GM04503 (cell line): ENCODE measurements at places on chromosomes 12 and 14.

- DNase-seq: no peak
Measured at GRCh38 chr14:73780896-73781295, 66.7 kb upstream of the PNMA1 start.

GRCh38 chr14:47541662-47542061, 133.7 kb downstream of the MDGA2 start:
- no peak for DNase-seq

- DNase-seq: peak; percentile 90
Measured at GRCh38 chr12:65879878-65880277, 55.6 kb downstream of the HMGA2 start.

DNA sequence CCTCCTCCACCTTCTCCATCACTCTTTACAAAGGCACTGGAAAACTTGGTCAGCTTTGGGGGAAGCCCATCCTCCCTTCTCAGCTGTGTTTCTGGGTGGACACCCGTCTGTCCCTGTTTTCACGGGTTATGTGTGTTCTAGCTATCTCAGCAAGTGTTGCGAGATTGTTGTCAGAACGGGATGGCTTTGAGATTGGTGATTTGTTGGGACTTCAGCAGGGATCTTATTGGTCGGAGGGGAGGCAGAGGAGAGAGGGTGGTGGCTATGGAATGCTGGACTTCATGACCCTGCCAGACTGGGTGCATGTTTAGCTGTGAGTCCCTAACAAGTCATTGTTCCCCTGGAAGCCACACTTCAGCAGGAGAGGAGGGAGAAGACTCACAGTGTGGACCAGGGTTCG, 2.1 kb downstream of the USP5 start:
- DNase-seq: no peak

DNA sequence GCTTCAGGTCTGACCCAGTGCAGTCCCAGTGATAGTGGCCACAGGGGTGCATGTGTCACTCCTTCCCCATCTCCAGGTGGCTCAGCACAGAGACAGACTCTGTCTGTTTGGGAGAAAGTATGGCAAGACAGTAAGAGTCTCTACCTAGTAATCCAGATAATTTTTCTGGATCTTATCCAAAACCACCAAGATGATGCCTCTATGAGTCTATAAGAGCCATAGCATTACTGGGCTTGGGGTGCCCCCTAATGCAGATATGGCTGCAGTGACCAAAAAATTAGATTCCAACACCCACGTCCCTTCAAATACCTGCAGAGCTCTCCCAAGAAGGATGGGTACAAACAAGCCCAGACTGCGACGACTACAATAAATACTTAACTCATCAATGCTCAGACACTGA, 123.8 kb downstream of the GRIP1 start:
- no peak for DNase-seq

DNA sequence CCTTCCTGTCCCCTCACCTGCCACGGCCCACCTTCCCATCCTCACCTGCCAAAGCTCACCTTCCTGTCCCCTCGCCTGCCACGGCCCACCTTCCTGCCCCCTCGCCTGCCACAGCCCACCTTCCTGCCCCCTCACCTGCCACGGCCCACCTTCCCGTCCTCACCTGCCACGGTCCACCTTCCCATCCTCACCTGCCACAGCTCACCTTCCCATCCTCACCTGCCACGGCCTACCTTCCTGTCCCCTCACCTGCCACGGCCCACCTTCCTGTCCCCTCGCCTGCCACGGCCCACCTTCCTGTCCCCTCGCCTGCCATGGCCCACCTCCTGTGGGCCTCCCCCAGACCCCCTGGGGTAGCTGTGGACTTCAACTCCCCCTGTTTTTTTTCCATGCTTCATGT, 48.8 kb upstream of the GPR68 start:
- no peak for DNase-seq

DNA sequence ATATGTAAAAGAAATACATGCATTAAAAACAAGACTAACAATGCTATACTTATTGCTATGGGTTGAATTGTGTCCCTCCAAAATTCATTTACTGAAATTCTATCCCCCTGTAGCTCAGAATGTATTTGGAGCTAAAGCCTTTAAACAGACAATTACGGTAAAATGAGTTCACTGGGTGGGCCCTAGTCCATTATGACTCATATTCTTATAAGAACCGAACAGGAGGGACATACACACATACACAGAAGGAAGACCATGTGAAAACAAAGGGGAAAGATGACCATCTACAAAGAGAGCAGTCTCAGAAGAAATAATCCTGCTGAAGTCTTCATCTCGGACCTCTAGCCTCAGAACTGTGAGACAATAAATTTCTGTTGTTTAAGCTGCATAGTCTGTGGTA, 77.1 kb upstream of the ANKS1B start:
- DNase-seq: no peak

- DNase-seq: no peak
Measured at GRCh38 chr12:53552361-53553327, 45.4 kb upstream of the NPFF start.

GRCh38 chr14:30034152-30034551, 106.5 kb upstream of the PRKD1 start:
- DNase-seq: peak; percentile 19

GRCh38 chr12:93664573-93665138, 12.5 kb upstream of the CRADD start:
- no peak for DNase-seq

DNA sequence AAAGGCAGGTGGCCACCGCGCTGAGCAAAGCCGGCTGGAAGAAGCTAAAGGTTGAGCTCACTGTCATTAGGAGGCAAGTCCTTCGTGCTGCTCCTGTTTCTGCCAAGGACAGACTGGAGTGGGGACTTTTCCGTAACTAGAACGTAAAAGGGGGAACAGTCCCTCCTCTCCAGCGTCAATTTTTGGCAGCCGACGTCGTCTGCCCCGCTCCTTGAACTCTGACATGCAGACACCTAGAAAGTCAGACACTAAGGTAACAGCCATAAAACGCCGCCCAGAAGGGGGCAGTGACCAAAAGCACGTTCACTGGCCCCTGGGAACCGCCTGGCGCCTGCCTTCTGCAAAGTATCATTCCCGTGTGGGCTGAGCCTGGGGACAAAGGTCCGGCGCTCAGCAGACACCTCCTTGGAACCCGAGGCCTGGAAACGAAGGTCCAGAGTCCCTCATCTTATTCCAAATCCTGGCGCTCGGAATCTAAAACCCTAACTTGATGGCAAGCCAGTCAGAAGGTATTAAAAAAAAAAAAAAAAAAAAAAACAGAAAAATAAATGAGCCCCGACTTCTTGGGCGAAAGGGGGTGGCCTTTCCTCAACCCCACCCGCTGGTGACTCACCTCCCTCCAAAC, 1.1 kb upstream of the LRP1 start:
- DNase-seq: no peak

DNA sequence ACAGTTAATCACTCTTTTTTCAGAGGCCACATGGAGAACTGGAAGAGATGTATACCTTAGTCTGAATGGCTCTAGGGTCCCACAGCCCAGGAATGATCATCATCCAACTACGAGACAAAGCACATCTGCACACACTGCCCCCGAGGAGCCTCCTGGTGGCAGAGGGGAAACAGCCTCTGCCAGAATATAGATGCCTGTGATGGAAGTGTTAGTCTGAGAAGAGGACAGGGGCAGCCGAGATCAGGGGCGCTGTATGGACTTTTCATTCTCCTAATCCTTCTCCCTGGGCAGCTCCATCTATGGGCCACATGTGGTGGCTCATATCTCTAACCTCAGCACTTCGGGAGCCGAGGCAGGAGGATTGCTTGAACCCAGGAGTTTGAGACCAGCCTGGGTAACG, 82.8 kb upstream of the CAPRIN2 start:
- DNase-seq: no peak

DNA sequence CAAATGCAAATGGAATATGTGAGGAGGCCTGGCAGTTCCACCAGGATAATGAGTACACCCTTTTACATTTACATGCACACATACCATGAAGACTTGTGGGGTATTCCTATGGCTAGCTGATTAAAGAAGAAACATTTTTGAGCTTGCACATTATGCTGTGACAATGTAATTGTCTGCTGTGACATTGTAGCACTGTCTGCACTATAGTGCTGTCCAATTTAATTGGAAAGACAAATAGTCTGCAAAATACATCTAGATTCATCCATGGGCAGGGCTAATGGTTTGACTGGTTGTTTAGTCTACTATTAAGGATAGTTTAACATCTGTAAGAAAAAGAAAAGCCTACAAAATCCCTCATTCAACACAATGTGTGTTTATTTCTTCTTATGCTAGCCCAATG, 1005.6 kb upstream of the LRFN5 start:
- DNase-seq: no peak
